ENCODE measurements at places on chromosomes 3 and 15. TPM values are rescaled to one million over a fixed set of nuclear protein-coding genes. Genes with fewer than 3 reads are reported as not detected.

The ST8SIA2 gene
- total RNA-seq: not detected

The MESP2 gene
- total RNA-seq: not detected

The ARPP19 gene
- 195 TPM for total RNA-seq

The NAALADL2 gene
- not detected for total RNA-seq

The CILP gene
- not detected for total RNA-seq

The ROBO1 gene
- total RNA-seq: 0.16 TPM

The ZNF502 gene
- total RNA-seq: 0.54 TPM

The DPPA2 gene
- not detected for total RNA-seq

The ACKR4 gene
- 0.15 TPM for total RNA-seq

The VILL gene
- total RNA-seq: 11.6 TPM

The TMEM266 gene
- 0.10 TPM for total RNA-seq

The RPL14 gene
- 2,245 TPM for total RNA-seq

The CD276 gene
- total RNA-seq: 29.2 TPM

The SNRPA1 gene
- 184 TPM for total RNA-seq

The GOLGA8S gene
- total RNA-seq: 0.08 TPM

The PGBD4 gene
- total RNA-seq: 3.9 TPM

The TM4SF18 gene
- not detected for total RNA-seq

The C3orf85 gene
- total RNA-seq: not detected

The GABRB3 gene
- total RNA-seq: not detected

The GOLGA8F gene
- not detected for total RNA-seq

The ECE2 gene
- total RNA-seq: not detected

The CCR3 gene
- total RNA-seq: not detected

The RAB11A gene
- 161 TPM for total RNA-seq

The DPH6 gene
- total RNA-seq: 10.7 TPM

All from activated T-helper 1 cell treated with anti-CD3 and anti-CD28 coated beads, Interleukin-12 subunit alpha, Interleukin-12 subunit beta, Interleukin-2, Interleukin-4 antibody, amounts not matched to agents 30 ng/mL and 10 ng/mL and 1 ng/mL, durations not matched to agents 14 hours and 24 hours and 36 hours (primary cell).